ENCODE measurements at places on chromosomes 4 and X.

- no peak for DNase-seq
Measured at GRCh38 chr4:159144112-159144694, 41.3 kb downstream of the RAPGEF2 start.

- DNase-seq: no peak
Measured at GRCh38 chr4:83010111-83010521, 507 bp downstream of the LIN54 start.

GRCh38 chrX:2781226-2781571 lies 29.4 kb downstream of the XG start:
- DNase-seq: no peak

DNA sequence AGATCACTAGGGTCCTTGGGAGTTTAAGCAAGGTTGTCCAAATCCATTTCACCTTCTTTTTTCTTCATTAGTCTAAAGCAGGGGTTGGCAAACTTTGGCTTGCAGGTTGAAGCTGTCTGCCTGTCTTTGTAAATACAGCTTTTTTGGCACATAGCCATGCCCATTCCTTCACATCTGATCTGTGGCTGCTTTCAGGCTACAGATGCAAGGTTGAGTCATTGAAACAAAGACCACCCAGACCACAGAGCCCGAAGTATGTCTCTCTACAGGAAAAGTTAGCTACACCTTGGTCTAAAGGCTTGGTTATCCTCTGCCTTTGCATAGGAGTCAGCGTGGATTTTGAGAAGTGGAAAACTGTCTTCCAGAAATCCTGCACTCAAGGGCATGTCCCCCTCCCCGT lies 238.1 kb upstream of the STS start:
- DNase-seq: no peak

- no peak for DNase-seq
Measured at GRCh38 chrX:20664131-20664530, 397.4 kb upstream of the RPS6KA3 start.

- DNase-seq: no peak
Measured at GRCh38 chrX:98795636-98796035, 1614.4 kb downstream of the PCDH19 start.

All from stimulated activated CD8-positive, alpha-beta memory T cell treated with anti-CD3 and anti-CD28 coated beads, Interleukin-2, amount 100 ng/mL, for 1 hour (primary cell).